ENCODE measurements at places on chromosomes 5 and 9.

DNA sequence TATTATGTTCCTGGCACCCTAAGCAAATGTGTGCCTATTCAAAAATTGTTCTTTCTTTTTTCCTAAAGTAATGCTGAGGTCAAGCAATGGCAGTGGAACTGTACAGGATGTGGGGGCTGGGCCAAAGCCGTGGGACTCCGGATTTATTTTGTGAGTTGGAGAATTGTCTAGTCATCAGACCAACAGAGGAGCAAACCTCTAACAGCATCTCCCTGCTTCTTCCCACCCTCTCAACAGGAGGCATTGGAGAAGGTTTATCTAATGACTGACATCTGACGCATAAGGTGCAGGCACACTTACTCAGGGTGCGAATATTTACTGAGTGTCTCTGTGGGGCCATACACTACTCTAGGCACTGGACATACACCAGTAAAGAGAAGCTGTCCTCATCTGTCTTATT lies 38.6 kb downstream of the MARCHF11 start:
- no peak for DNase-seq

DNA sequence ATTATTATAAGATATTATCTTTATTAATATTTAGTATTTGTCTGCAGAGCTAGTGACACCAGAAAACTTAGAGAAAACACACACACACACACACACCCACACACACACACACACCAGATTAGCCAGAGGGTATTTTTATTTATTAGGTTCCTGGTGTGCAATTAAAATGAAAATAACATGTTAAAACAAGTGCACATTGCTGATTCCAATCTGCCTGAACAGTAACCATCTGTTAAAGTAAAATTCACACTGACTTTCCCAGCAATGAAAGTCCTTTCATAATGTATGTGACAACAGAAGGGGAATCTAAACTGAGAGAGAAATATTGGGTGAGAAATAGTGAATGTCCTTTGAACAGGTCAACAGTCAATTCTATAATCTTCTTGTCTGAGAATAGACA lies 2323.5 kb upstream of the ACO1 start:
- no peak for DNase-seq

GRCh38 chr5:173875189-173875588 lies 13.0 kb upstream of the CPEB4 start:
- no peak for DNase-seq

- DNase-seq = no peak
Observed at GRCh38 chr9:133519693-133520092, 5.1 kb downstream of the MYMK start.

DNA sequence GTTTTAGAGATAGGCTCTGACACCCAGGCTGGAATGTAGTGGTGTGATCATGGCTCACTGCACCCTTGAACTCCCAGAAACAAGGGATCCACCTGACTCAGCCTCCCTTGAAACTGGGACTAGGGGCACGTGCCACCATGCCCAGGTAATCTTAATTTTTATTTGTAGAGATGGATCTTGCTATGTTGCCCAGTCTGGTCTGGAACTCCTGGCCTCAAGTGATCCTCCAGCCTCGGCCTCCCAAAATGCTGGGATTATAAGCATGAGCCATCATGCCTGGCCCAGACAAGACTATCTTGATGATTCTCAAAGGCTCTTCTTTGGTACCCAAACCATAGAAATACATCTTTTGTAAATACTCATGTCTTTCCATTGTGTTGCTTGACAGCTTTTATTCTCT lies 10.8 kb downstream of the OSMR start:
- DNase-seq = no peak

DNA sequence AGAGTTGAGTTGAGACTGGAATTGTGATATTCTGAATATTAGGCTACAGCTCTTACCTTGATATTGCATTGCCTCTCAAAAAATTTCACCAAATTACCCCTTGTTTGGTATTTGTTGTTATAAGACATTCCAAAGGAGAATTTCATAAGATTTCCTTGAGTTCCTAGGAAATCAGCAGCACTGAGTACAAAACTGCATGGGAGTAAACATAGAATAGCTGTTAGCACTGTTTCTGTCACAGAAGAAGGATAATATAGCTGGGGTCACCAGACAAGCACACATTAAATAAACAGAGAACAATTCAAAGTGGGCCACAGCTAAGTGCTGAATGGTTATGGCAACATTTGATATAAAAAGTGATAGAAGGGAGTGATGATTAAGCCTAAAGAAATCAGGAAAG lies 724.3 kb downstream of the PRELID2 start:
- DNase-seq = no peak

DNA sequence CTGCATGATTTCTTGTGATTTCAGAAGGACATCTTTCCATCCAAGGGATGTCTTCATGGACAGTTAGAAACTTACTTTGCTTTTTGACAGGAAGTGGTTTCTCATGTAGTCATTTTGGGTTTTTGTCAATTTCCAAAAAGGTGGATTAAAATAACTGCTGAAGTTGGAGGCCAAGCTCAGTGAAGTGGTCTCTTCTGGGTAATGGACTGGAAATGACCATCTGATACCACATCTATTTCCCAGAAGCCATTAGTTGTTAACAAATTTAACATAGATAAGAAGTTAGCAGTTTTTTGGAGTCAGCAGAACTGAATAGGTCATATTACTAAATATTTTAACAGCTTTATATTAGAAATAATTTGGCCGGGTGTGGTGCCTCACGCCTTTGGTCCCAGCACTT lies 86.2 kb upstream of the MYO10 start:
- no peak for DNase-seq

DNA sequence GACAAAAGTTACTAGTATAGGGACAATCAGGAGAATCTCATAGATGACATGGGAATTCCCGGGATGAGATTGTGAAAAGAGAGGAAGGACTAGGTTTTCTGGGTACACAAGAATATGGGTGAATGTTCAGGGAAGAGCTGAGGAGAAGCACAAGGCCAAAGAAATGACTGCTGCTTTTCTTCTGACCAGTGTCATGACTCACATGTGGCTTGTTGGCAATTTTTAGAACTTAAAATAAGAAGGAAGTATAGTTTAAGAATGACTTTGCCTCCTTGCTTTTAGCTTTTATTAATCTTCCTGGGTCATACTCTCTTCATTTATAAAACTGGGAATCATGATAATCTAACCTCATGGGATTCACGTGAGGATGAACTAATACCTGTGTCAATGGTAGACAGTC lies 652.4 kb upstream of the MEF2C start:
- no peak for DNase-seq

- DNase-seq = no peak
Observed at GRCh38 chr5:154761046-154761736, 6.0 kb downstream of the LARP1 start.

DNA sequence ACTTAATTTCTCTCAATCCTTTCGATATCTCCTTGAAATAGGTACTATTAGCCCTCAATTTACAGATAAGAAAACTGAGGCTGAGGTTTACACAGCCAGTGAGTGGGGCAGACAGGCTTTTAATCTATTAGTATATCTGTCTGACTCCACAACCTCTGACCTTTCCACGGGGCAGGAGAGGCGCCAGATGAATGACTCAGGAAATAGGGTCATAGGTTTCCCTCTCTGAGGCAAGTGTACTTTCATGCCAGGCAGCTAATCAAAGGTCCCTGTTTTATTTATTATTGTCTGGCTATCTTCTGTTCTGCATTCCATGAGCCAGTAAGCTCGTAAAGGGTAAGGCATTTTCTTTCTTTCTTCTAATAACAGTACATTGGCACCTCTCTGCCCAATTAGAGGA lies 79.6 kb upstream of the KLF4 start:
- no peak for DNase-seq

DNA sequence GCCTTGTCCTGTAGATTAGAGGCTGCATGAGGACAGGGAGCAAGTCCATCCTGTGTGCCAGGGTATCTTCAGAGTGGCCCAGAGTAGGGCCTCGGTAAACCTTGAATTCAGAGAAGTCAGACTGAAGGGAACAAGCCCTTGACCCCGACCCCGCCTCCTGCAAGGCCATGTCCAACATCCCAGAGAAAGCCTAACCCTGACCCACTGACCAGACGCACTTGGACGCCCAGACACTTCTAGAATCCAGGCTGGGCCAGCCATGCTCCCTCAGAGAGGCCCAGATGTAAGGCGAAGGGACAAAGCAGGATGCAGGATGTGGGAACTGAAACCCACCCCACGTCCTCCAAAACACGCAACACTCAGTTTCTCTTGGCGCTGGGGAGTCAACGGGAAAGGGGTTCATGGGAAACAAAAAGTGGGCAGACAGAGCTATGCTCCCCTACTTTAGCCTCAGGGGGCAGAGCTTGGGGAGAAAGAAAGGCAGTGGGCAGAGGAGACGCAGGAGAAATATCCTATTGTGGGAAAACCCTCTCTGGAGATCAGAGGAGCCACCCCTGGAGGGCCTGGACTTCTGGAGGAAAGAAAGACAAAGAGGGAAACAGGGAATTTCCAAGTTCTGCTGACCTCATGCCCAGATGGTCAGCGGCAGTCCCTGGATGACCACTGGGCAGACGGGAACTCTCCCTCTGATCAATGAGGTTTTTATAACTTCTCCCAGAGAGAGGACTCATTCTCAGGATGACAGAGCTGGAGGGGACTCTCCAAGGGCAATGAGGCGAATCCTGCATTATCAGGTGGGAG lies 13.0 kb downstream of the TNIP1 start:
- DNase-seq = no peak

DNA sequence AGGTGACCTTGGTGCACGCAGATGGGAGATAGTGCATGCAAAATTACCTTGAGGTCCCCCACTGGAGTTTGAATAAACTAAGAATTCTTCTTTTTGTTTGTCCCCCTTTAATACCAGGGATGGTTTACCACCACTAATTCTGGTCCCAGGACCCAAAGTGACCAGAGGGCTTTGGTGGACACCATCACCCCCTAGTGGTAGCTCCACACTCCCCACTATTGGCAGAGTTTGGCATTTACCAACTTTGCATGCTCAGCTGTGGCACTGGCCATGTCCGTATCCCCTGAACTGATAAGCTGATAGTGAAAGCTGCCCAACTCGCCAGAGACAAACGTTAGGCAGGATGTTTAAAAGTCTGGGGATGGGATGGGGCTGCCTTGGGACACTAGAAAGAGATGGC lies 3.3 kb downstream of the ASTN2 start:
- DNase-seq = no peak

GRCh38 chr9:37030611-37030939 lies 3.5 kb downstream of the PAX5 start:
- DNase-seq = no peak

- DNase-seq = no peak
Observed at GRCh38 chr9:93231121-93231694, 47.3 kb downstream of the WNK2 start.

DNA sequence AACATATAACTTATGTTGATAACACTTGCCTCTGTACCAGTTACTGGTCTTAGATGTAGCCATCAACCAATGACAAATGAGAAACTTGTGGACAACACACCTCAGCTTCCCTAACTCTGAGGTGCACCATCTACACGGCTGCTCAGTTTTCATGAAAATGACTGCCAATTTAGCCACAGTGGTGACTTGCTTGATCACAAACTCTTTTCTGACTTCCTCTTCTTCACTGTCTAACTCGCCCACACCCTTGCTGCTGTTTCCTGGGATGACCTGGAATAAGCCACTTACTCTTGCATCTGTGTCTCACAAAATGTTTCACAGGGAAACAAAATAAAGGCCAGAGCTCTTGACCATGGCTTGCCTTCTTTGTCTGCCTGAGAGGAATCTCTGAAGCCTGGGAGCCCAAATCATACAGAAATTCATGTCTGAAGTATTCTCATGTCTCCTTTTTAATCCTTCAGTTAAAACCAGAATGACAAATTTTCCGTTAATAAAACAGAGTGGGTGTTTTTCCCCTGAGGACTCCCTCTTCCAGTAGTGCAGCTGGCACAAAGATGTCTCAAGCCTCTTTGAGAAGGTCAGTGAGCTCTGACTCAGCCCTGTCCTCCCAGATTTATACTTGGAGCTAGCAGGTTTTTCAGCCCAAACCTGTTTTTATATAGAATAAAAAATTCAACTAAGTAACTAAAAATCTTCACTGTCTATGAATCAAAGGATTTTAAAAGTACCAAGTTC lies 126.5 kb upstream of the PAM start:
- no peak for DNase-seq

DNA sequence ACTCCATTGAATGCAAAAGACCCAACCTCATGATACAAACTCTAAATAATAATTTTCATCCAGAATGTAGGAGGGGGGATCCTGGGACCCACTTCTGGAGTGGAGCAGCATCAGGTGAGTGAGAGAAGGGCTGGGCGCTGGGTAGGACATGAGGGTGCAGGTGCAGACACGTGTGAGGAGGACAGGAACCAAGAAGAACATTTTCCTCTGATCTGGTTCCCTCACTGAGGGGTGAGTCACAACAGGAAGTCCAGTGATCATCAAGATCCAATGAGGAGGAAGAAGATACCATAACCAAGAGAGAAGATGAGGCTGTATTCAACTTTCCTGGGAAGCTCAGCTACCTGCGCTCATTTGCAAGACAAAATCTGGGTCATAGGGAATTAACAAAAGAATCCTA lies 57.4 kb downstream of the SFXN1 start:
- DNase-seq = no peak

- no peak for DNase-seq
Observed at GRCh38 chr9:74953235-74953751, 581 bp upstream of the C9orf40 start.

- DNase-seq = no peak
Observed at GRCh38 chr5:150213530-150213929, 23.7 kb downstream of the SLC6A7 start.

- no peak for DNase-seq
Observed at GRCh38 chr5:15807871-15808270, 307.9 kb downstream of the FBXL7 start.

DNA sequence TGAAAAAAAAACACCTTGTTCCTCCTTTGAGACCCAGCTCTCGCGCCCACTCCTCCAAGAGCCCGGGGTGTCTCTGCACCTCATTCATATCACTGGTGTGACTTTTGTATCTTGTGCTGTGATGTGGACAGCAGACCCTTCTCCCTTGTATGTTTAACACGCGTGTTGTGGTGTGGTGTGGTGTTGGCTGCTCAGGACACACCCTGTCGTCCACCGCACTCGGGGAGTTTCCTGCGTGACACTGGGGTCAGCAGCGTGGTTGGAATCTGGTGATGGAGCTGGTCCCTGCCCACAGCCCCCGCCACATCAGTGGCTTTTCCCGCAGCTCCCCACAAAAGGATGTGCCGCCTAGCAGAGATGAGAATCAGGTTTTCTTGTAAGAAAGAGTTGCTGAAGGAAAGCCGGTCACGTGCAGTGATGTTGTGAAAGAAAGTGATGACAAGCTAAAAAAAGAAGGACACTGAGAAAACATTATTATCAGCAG lies 61.5 kb downstream of the TENT4A start:
- no peak for DNase-seq
